RWPE2 (cell line): ENCODE measurements at places on chromosomes 6 and 20.

GRCh38 chr6:5080574-5080973 is 4.6 kb upstream of the PPP1R3G start:
- no peak overlapping the region for H3K27ac ChIP-seq
- DNase-seq = no peak

DNA sequence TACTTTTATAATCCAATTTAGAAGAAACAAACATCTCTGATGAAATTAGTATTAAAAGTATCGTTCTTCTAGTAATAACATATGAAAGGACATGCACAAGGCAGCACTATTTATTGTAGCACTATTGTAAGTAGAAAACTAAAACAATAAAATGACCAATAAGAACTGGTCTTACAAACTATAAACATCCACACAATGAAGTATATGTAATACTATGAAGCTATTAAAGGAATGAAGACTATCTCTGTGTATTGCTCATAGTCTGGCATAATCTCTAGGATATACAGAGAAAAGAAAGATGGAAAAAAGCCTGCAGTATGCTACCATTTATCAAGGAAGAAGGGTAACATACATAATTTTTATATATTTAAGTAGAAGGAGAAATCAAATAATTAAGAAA is 16.7 kb downstream of the LCA5 start:
- no peaks in the 10 kb centered on the region for H3K27me3 ChIP-seq
- DNase-seq = no peak
- no peak overlapping the region for H3K27ac ChIP-seq
- H3K4me1 ChIP-seq = peaks cover 14% of the 10 kb centered on the region
- 0 out of 2 replicates have a peak, but pooled peaks cover 3% of the 10 kb centered on the region for H3K36me3 ChIP-seq

GRCh38 chr20:47278907-47279348 is 77.6 kb downstream of the ZMYND8 start:
- H3K4me1 ChIP-seq = peaks cover 29% of the 10 kb centered on the region
- H3K36me3 ChIP-seq = peaks cover 97% of the 10 kb centered on the region
- no peaks in the 10 kb centered on the region for H3K27me3 ChIP-seq
- DNase-seq = no peak

- peaks cover 22% of the 10 kb centered on the region for H3K36me3 ChIP-seq
These were observed 13.4 kb downstream of the FAM110A start for GRCh38 chr20:846894-847278.

- peaks cover 3% of the 10 kb centered on the region for H3K4me1 ChIP-seq
- H3K36me3 ChIP-seq = no peaks in the 10 kb centered on the region
- no peaks in the 10 kb centered on the region for H3K27me3 ChIP-seq
- DNase-seq = no peak
- no peak overlapping the region for H3K4me3 ChIP-seq
These were observed 19.1 kb upstream of the ARMC12 start for GRCh38 chr6:35717449-35718374.

DNA sequence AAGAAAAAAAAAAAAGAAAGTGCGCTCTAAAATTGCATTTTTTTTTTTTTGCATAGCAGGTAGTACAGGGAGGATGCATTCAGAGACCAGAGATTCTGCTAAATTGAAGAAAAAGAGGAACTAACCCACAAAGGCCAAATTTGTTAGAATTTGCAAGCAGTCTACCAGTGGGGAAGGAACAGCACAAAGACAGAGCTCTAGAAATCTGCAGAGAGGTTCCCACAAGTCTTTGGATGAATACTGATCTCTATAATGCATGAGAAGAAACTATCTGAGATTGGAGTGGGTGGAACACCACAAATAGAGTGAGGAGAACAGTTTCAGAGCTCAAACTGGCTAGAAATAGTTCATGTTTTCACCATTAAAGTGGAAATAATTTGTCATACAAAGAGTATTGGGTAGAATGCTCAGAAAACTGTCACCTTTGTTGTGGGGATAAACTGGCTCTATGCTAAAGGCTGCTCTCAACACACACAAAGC is 79.6 kb upstream of the AHI1 start:
- H3K27ac ChIP-seq = no peak overlapping the region
- H3K4me1 ChIP-seq = no peaks in the 10 kb centered on the region
- H3K27me3 ChIP-seq = no peaks in the 10 kb centered on the region
- H3K4me3 ChIP-seq = no peak overlapping the region

DNA sequence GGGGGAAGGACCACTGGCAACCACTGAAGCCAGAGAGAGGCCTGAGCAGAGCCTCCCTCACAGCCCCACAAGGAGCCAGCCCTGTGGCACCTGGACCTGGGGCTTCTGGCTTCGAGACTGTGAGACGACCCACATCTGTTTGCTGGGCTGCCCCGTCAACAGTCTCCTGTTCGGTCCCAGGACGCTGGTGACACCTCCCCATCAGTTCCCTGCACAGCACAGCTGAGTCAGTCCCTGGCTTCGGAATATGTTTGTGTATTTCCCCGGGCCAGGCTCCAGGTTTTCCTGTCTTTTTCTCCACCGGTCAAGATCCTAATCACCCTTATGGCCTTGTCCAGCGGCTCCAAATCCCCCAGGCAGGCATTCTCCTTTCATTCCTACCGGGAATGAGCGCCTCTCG is 46.4 kb upstream of the SMOC2 start:
- peaks cover 7% of the 10 kb centered on the region for H3K27me3 ChIP-seq
- H3K4me3 ChIP-seq = no peak overlapping the region
- no peaks in the 10 kb centered on the region for H3K4me1 ChIP-seq

GRCh38 chr6:12001706-12002435 is 10.2 kb upstream of the HIVEP1 start:
- H3K36me3 ChIP-seq = no peaks in the 10 kb centered on the region
- no peaks in the 10 kb centered on the region for H3K27me3 ChIP-seq
- H3K4me1 ChIP-seq = no peaks in the 10 kb centered on the region
- DNase-seq = no peak
- H3K27ac ChIP-seq = no peak overlapping the region
- no peak overlapping the region for H3K4me3 ChIP-seq

DNA sequence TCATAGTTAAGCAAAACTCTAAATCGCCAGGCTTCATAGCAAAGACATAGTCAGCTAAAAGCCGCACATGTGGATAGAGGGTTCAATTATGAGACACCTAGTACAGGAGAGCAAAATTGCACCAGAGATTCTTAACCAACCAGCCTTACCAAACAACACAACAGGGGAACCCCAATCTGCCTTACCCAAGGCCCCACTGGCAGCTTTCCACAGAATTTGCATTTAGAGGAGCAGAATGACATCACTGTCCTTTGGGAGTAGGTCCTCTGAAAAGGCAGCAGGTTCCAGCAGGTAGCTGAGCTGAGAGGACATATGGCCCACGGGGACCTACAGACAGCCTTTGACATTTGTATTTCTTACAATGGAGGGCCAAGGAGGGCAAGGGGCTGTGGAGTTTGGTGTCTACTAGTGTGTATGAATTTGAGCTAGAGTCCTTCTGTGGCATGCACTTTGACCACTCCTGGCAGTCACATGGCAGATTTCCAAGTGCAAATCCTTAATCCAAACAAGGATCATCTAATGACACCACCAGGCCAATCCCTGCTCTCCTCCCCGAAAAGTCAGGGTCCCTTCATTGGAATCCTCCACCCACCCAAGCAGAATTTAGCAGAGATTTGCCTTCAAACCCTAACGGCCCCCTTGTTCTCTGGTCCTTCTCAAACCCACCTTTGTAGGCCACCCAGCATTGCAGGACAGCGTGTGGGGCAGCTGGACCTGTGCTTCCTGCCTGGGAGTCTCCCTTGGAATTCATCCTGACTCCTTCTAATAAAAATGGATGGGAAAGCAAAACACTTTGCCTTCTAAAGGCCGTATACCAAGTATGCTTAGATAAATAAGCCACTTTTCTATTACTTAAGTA is 171.2 kb upstream of the SUPT3H start:
- no peak overlapping the region for H3K4me3 ChIP-seq
- no peak overlapping the region for H3K27ac ChIP-seq
- H3K27me3 ChIP-seq = no peaks in the 10 kb centered on the region
